Memory B cell (primary cell): ENCODE measurements at places on chromosomes 3 and 15.

GRCh38 chr15:57190208-57190607 is 186.1 kb upstream of the CGNL1 start:
- DNase-seq: no peak

- DNase-seq: no peak
Observed at GRCh38 chr3:17133632-17134545, 249.1 kb downstream of the PLCL2 start.

GRCh38 chr3:171876680-171877147 is 33.6 kb downstream of the TMEM212 start:
- DNase-seq: no peak

- DNase-seq: no peak
Observed at GRCh38 chr15:101608201-101608600, 44.0 kb downstream of the TM2D3 start.

DNA sequence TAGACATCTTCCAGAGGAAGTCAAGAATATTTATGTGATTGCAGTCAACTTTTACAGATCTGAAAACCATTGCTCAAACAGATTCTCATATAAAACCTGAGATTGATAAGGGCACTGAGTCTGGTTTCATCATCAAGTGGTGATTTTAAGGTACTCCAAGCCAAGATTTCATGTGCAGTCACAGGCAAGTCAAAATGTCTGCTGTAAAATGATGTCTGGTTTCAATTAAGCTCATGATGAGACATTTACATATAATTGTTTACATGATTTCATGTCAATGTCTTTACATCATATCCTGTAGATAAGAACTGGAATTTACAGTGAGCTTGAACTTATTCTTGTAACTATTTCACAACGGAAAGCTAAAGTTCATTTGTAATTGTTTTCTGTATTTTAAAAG is 1215.5 kb downstream of the ROBO2 start:
- no peak for DNase-seq
